ENCODE measurements at places on chromosomes 3 and 15.

GRCh38 chr3:58567251-58567515 lies 10.0 kb downstream of the FAM107A start:
- no peak for DNase-seq

DNA sequence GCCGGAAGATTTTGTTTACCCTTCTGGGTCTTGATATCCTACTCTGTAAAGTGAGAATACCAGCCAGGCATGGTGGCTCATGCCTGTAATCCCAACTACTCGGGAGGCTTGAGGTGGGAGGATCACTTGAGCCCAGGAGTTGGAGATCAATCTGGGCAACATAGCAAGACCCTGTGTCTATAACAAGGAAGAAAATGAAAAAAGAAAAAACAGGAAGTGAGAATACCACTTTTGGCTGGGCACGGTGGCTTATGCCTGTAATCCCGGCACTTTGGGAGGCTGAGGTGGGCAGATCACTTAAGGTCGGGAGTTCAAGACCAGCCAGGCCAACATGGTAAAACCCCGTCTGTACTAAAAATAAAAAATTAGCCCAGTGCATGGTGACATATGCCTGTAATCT lies 36.9 kb downstream of the SFMBT1 start:
- DNase-seq: no peak

DNA sequence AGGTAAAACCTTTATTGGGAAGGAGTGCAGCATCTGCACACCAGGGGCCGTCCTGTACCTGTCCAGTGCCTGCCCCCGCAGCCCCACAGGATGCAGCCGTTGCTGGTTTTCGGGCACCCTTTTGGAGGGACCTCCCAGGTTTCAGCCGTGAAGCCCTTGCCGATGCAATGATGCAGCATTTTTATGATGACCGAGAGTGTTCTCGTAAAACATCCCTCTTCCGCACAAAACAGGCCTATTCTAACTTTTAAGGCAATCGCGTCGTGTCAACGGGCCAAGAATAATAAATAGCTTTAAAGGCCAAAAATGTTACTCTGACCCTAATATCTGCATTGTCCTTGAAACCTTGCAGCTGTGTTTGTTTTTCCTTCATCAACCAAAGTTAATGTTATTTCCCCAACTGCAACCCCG lies 126.1 kb downstream of the LRRK1 start:
- no peak for DNase-seq

DNA sequence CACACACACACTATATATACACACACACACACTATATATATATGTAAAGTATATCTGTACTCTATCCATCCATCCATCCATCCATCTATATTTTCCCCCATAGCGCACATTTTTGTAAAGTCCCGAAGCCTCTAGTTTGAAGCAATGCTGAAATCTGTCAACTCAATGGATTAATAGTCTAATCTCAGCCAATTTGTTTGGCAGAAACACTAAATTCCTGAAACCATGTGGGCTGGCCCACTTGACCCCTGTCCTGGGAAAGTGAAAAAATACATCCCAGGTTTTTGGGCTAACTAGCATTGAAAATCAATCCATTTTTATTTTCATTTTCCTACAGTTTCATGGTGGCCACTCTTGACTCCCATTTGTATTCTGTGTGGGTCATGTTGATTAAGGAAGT lies 166.7 kb downstream of the SLCO3A1 start:
- DNase-seq: no peak

DNA sequence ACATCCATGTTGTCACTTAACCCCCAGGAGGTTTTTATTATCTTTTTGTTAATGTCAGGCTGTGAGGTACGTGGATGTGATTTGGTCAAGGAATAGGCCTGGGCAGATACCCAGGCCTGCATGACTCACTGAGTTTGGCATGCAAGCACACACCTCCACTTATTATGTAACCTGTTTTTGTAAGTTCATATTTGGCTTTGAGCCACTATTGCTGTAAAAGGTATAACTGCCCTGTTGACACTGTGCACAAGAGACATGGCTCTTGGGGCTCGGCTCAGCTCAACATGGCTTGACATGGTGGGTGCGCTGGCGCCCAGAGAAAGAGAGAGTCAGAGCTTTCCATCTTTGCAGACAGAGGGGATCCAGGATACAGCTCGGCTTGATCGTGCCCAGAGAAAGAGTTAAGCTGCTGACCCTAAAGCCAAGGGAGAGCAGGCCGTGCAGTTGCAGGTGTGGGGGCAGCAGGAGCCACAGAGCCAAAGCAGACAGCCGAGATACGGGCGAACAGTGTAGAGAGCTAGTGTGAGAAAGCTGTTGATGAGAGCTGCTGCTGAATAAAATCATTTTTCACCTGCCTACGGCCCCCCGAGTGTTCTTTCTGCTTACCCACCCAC lies 67.9 kb upstream of the UNC13C start:
- DNase-seq: no peak

DNA sequence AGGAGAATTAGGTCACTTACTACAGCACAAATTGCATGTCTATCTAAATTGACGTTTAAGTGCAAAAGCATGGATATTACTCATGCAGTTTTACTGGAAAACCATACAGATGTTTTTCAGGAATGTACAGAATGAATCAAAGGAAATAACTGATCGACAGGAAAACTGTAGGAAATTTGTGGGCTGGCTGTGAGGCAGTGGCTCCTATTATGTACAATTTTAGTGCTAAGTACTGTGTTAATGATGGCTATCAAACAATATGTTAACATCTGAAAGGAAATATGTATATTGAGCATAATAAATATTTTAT lies 6.9 kb downstream of the NUDT16 start:
- DNase-seq: no peak

GRCh38 chr15:78418686-78419085 lies 19.3 kb upstream of the IREB2 start:
- no peak for DNase-seq

DNA sequence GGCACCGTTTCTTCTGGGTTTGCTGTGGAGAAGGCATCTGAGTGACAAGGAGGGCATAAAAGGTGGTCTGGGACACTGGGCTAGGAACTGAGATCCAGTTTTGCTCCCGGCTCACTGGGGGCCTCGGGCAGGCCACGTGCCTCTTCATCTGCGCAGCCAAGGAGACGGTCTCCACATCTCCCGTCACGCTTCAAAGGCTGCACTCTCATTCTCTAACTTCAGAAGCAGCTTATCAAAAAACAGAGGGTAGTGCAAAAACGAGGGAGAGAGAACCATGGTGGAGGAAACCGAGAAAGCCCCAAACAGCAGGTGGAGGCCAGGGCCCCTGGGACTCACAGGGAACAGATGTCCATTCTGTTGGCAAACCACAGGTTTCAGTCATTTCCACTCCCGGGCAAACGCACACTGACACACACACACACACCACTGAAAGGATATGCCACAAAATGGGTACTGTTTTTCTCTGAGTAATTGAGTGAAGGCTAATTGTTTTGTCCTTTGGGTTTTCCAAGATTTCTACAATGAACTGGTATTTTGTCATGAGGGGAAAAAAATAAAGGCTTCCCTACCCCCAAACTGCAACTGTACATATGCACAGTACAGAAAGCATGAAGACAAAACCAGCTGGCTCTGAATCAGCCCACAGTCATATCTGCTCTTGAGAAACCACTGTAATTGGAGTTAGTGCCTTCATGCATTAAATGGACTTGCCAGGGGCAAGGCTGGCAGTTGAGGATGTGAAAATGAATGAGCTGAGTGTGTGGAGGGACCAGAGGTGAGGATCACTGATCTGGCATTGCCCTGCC lies 71.9 kb downstream of the MGLL start:
- no peak for DNase-seq

DNA sequence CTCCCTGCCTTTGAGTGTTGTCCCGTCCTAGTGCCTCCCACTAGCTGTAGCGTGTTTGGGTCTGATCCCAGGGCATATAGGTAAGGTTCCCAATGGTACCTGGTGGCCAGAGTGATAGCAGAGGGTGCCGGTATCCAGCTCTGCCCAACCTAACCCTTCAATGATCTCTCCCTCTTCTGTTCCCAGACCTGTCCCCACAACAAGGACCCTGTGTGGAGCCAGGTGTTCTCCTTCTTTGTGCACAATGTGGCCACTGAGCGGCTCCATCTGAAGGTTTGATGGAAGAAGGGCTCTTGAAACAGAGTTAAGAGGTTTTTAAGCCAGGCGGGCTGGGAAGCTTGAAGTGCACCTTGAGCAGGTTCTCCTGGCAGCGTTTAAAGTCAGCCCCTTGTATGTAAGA lies 35.5 kb downstream of the ESYT3 start:
- no peak for DNase-seq

DNA sequence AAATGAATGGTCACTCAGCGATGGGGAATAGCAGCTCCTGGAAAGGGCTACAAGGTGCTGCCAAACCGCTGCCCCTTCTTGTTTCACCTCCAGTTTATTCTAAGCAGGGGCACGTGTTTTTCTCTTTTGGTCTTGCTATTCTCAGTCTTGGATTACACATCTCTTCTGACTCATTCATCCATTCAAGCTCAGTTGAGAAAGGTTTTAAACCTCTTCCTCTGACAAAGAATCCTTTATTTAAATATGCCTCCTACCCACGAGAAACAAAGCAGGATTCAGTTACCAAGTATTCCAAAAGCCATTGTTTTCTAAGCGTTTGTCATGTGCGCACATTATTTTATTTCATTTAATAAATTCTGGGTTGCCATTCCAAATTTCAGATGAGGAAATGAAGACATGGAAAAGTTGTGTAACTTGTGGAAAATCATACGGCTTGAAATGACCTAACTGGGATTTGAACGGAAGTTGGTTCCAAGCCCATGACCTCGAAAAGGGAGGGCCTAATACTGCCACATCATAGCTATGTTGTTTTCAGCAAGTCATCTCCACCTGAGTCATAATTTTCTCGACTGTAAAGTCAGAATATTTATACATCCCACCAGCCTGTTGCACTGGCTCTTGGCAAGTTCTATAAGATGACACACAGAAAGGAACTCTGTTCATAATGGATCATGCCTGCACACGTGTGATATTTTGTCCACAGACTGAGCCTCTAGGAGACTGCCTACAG lies 292.0 kb upstream of the SLCO3A1 start:
- no peak for DNase-seq

DNA sequence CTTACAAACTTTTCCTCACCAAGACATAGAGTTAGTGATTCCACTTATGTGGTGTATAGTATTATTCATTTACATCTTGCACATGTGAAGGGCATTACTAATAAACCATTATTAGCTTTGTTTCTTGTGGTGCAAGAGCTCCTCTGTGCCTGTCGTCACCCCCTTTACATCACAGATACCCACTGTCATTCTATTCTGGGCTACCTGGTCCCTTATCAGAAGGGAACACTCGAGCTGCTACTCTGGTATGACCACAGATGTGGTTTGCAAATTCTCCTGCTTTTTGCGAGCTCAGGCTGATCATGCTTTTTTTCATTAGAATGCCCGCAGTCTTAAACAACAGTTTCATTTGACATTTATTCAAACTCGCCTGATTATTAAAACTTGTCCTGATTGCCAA lies 13.9 kb upstream of the SENP2 start:
- DNase-seq: no peak

- DNase-seq: no peak
Measured at GRCh38 chr3:178480795-178481194, 55.4 kb upstream of the KCNMB2 start.

DNA sequence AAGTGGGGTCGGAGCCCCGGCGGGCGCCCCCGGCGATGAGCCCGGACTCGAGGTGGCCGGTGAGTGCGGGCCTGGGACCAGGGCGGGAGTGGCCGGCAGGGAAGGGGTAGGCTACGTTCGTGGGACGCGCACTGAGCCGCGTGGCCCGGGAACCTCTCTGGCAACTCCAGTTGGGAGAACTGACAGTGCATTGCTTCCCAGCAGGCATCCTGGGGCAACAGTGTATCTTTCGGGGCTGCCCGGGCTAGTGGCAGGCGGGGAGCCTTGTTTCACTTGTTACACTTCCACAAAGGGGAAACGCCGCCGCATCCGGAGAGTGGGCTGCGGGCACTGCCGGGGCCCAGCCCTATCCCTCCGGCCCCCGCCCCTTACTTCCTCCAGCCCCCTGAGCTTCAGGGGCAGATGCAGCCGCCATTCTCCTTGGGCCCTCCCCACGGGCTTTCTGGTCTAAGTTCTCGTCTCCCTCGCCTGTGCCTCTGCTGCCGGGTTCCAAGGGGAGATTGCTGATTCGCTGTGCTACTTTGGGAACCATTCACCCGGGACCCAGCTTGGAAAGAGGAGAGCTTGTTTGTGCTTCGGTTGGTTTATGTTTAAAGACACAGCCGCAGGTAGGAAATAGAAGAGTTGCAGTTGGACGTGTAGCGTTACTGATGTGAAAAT lies 675 bp downstream of the BRPF1 start:
- DNase-seq: peak; percentile 44

DNA sequence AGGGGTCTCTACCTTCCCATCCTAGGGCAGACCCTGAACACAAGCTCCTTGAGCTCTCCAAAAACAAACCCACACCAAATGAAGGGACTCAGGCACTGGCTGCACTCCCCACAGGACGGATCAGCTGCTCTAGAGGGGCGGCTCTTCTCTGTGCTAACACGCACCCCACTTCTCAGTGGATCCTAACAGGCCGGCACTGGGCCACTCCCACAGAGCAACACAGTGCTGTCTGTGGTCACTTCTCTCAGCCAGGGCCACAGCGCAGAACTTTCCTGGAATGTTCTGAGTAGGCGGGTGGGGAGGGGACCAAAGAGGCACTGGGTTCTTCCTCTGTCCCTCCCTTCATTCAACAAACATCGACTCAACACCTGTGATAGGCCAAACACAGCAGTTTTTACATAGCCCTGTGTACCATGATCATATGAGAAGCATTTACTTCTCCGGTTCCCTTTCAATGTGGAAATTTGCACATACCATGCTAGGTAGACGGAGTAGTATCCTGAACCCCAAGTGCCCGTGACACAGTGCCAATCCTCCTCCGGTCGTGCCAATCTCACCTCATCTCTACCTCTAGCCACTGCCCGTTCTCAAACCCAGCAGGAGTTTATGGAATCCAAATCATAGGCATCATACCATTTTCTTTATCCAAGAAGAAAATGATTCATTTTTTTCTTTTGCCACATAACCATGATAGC lies 98.1 kb downstream of the LRIG1 start:
- no peak for DNase-seq

GRCh38 chr3:44416031-44417030 lies 61.1 kb downstream of the ZNF445 start:
- DNase-seq: no peak

DNA sequence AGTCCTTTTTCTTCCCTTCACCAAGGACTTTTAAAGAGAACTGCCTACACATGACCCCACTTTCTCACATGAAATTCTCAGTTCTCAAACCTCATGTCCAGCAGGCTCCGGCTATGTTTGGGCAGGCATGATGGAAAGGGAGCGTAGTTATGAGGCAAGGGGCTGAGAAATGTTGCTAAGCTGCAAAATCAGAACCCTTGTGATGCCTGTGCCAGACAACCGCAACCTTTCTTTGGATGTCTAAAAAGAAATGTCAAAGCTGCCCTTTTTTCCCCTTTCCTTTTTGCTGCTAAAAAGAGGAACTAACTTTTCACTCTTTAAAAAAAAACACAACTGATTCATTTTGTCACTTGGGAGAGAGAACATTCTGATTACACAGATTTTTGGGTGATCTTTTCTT lies 19.2 kb downstream of the GNB4 start:
- DNase-seq: no peak

- DNase-seq: peak; percentile 64
Measured at GRCh38 chr15:28096670-28097431, 2.3 kb downstream of the OCA2 start.

GRCh38 chr3:104951426-104951825 lies 415.3 kb upstream of the ALCAM start:
- no peak for DNase-seq

GRCh38 chr15:48119277-48119676 lies 1.5 kb upstream of the SLC24A5 start:
- no peak for DNase-seq

GRCh38 chr3:192919901-192920300 lies 2.2 kb upstream of the MB21D2 start:
- no peak for DNase-seq

- DNase-seq: no peak
Measured at GRCh38 chr3:9037144-9037711, 74.0 kb upstream of the RAD18 start.

All from GM23338 (cell line).